ENCODE measurements at places on chromosomes 6 and 20.

- no peak for DNase-seq
Measured at GRCh38 chr20:51159303-51159702, 136.4 kb upstream of the KCNG1 start.

DNA sequence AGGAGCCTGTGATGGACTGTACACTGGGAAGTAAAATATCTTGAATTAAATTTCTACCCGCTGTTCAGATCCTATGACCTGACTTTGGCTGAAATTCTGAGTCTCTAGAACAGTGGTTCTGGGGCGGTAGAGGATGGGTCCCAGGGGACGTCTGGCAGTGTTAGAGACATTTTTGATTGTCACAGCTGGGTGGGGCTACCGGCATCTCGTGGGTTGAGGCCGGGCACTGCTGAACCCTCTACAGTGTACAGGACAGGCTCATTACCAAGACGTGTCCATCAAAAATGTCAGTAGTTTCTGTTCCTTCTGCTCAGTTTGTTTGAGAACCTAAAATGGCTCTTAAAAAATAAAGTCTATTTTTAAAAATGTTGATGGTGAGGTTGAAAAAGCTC lies 11.5 kb upstream of the RPS6KA2 start:
- no peak for DNase-seq

GRCh38 chr6:2652611-2653010 lies 98.1 kb downstream of the MYLK4 start:
- no peak for DNase-seq

GRCh38 chr6:109326351-109326750 lies 55.9 kb downstream of the CD164 start:
- no peak for DNase-seq

- DNase-seq = no peak
Measured at GRCh38 chr6:39543950-39544349, 181.3 kb downstream of the KIF6 start.

GRCh38 chr6:126091466-126091865 lies 105.1 kb downstream of the TRMT11 start:
- DNase-seq = no peak

GRCh38 chr6:119614138-119614537 lies 264.6 kb upstream of the MAN1A1 start:
- no peak for DNase-seq

- no peak for DNase-seq
Measured at GRCh38 chr6:137933696-137934095, 66.6 kb downstream of the TNFAIP3 start.

- no peak for DNase-seq
Measured at GRCh38 chr6:109816452-109817374, 125.6 kb downstream of the FIG4 start.

DNA sequence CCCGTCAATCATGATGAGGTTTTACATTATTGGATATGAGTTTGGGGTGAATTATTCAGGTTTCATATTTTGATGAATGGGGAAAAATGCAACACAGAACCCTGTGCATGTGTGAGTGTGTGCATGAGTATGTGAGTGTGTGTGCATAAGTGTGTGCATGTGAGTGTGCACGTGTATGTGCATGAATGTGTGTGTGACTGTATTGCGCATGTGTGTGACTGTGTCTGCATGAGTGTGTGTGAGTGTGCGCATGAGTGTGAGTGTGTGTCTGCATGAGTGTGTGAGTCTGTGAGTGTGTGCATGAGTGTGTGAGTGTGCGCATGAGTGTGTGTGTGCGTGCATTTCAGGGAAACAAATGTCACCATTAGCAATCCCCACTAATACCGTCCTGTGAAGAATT lies 18.5 kb upstream of the CDH4 start:
- no peak for DNase-seq

- DNase-seq = no peak
Measured at GRCh38 chr6:162533009-162533400, 194.6 kb downstream of the PRKN start.

GRCh38 chr6:157717340-157717748 lies 105.7 kb upstream of the SNX9 start:
- DNase-seq = no peak

DNA sequence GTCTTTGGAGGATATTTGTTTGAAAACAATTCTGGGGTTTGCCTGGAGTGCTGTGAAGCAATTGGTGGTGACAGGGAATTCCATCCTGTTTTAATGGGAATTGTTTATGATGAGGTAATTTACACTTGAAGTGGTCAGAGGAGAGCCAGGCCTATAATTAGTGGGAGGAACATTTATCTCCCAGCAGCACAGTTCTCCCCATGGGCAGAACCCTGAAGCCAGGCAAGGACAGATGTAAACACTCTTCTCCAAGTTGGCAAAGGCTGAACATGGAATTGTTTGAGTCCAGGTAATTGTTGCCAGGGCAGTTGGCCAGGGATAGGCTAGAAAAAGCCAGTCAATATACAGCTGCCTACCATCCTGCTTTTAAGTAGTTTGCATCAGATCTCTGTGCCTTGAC lies 789.7 kb downstream of the FRK start:
- DNase-seq = no peak

- DNase-seq = no peak
Measured at GRCh38 chr6:706819-707381, 14.0 kb upstream of the EXOC2 start.

DNA sequence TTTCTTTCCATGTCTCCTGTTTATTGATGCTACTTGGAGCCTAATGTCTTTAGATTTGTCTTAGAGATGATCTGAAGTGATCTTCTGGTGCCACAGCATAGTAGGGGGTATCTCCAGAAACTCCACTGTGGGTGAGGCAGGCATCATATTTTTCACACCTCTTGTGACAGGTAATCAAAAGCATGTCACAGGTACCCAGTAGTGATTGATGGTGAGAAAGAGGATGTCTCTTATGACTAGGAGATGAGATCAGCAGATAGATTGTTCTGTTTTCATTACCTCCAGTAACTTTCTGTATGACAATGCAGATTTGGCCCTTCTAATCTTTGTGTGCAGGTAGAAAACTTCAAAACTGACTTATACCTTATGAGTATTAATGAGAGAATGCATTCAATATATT lies 13.5 kb downstream of the NCOA7 start:
- DNase-seq = no peak

GRCh38 chr20:57262301-57262700 lies 4.1 kb downstream of the BMP7 start:
- no peak for DNase-seq

DNA sequence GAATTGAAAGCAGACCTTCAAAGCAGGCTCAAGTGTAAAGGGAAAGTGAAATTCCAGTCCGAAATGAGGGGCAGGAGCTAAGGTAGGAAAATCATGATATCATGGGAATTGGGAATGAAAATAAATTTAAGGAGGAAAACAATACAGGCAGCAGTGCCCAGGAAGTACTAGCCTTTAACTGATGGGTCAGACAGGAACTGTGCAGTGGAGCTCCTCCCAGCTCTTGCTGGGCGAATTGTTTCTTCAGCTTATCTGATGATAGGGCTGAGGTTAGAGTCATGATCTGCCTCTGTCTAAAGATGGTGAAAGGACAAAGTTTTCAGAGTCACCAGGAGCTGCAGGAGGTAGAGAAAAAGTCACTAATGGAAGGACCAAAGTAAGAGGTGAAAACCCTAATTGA lies 457.9 kb upstream of the PTCHD4 start:
- DNase-seq = peak; percentile 10

DNA sequence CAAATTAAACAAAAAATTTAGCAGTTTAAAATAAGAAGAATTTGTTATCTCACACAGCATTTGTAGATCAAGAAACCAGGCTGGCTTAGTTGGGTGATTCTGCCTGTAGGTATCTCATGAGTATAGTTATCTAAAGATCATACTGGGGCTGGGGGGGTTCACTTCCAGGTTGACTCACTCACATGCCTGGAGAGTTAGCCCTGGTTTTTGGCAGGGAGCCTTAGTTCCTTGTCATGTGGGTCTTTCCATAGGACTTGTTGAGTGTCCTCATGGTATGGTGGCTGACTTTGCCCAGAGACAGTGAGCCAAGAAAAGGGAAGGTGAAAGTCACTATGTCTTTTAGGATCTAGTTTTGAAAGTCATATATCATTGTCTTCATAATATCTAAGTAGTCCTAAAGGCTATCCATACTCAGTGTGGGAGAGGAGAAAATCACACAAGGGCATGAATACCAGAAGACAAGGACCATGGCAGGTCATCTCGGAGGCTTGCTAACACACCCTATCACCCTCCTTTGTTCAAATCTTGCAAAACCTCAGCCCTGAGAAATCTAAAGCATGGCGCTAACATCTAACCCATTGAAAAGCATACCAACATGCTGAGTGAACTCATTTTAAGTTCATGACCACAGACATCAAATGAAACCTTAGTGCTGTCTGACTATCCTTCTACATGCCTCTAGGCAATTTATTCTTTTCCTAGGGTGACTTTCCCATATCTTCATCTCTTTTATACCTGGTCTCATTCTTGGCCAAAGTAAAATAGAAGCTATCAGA lies 39.2 kb downstream of the CYP24A1 start:
- no peak for DNase-seq

GRCh38 chr6:117555262-117555849 lies 47.0 kb downstream of the GOPC start:
- no peak for DNase-seq

- DNase-seq = no peak
Measured at GRCh38 chr6:129667621-129668020, 42.4 kb downstream of the ARHGAP18 start.

GRCh38 chr6:149493761-149494320 lies 9.0 kb upstream of the ZC3H12D start:
- DNase-seq = no peak

GRCh38 chr6:136754820-136755219 lies 37.5 kb downstream of the MAP3K5 start:
- no peak for DNase-seq

DNA sequence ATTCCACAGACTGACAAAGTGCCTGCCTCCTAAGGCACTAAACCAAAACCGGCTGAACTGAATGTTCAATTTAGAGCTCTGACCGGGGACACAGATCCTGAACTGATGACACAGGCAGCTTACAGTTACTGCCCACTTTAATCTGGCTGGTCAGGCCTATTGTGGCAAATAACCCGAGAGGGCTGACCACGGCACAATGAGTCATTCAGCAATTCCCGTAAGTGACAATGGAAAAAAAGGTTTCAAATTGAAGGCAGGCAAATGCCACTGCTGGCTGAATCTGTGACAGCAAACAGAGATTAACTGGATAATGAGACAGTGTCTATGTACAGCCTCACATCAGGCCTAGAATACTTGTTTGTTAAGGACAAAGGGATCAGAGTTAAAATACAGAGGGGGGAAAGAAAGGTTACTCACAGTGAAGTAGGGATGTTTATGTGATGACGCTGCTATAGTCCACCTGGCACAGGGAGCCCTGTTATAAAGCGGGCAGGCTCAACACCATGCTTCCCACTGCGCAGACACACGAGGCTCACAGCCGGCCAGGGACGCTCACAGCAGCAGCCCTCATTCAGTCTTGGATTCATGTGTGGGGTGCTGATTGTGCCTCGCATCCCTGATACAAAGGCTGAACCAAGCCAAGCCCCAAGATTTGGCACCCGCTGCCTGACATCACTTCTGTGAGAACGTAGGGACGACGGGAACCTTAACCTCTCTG lies 54.4 kb downstream of the RTN4IP1 start:
- peak; percentile 76 for DNase-seq

GRCh38 chr20:54067606-54068174 lies 2.7 kb downstream of the BCAS1 start:
- DNase-seq = peak; percentile 70

- no peak for DNase-seq
Measured at GRCh38 chr6:16230953-16231352, 7.4 kb upstream of the GMPR start.

- no peak for DNase-seq
Measured at GRCh38 chr6:41596807-41597206, 41.5 kb upstream of the MDFI start.

DNA sequence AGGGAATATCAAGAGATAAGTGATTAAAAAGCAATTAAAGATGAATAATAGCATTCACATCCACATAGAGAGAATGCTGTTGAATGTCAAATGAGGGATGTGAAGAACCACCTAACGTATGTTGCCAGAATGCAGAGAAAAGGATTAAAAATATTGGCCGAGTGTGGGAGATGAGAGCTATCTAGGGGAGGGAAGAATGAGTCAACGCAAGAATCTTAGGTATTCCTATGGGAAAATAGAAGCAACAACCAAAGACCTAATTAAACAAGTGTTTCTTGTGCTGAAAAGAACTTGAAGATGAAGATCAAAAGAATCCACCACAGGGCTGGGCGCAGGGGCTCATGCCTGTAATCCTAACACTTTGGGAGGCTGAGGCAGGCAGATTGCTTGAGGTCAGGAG lies 12.2 kb upstream of the RSPH3 start:
- no peak for DNase-seq

DNA sequence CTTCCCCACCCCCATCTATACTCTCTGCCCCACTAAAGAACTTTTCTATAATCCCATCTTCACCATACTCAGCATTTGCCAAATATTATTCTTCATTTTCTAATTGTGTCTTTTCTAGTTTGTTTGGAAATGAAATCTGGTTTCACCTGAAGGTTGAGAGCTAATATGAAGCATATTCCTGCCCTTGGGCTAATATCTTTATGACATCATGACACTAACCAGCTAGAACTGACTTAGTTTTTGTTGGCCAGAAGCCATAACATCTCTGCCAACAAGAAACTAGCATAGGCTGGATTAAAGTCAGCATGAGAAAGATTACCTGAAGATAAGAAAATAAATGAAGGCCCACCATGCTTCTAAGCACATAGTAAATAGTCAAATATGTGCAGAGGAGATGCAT lies 16.7 kb downstream of the UNC5CL start:
- no peak for DNase-seq

DNA sequence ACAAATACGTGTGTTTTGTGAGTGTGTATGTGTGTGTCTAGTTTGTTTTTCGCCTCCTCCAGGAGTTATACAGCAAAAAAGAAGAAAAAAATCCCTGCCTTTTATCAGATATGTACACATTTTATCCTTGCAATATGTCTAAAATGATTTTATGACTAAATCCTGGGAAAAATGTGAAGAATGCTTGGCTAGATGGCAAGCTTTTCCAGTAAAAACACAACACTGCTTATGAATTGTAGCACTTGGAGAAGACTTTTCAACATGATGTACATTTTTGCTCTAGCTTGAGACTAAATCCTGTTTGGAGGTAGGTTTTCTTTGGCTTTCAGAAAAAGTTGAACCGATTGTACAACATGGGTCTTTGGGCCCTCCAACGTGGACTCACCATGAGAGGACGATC lies 160.2 kb downstream of the GMPR start:
- DNase-seq = no peak

GRCh38 chr20:47682028-47682783 lies 103.1 kb downstream of the SULF2 start:
- no peak for DNase-seq

- DNase-seq = no peak
Measured at GRCh38 chr6:37160922-37161778, 8.8 kb upstream of the PIM1 start.

GRCh38 chr20:43388268-43389002 lies 69.3 kb upstream of the SRSF6 start:
- DNase-seq = no peak

DNA sequence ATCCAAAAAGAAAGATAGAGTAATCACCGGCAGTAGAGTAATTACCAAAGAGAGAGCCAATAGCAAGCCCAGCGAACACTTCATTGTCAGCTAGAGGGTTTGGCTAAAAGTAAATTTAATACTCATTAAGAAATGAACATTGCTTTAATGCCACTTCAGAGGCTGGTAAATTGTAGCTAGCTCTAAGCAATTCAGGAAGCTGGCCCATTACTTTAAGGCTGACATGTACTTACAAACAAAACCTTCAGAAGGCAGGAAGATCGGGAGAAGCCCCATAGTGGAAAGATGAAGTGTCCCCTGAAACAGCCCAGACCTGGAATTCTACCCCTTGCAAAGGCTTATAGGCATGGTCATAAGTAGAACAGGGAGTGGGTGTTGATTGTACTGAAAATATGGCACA lies 396.6 kb upstream of the ID4 start:
- DNase-seq = no peak

Data from H4 (cell line).